Activated T-helper 17 cell treated with anti-CD3 and anti-CD28 coated beads, Interleukin-2, amount 50 U/mL, for 72 hours (primary cell): ENCODE measurements at places on chromosomes 7 and 10. TPM values are rescaled to one million over a fixed set of nuclear protein-coding genes. Genes with fewer than 3 reads are reported as not detected.

The RNF32 gene
- 1.3 TPM for total RNA-seq

The HK1 gene
- total RNA-seq: 216 TPM

The SERPINE1 gene
- total RNA-seq: 4.5 TPM

The GPER1 gene
- total RNA-seq: 1.1 TPM

The TRUB1 gene
- total RNA-seq: 19.8 TPM

The LFNG gene
- total RNA-seq: 48.8 TPM

The LIPM gene
- not detected for total RNA-seq

The EGR2 gene
- 5.5 TPM for total RNA-seq

The CDC14C gene
- total RNA-seq: not detected

The NUTM2E gene
- 0.28 TPM for total RNA-seq

GRCh38 chr7:4939971-4940728 lies 18.8 kb downstream of the MMD2 start:
- no peak for ATAC-seq

- ATAC-seq: no peak
These were observed 8.8 kb downstream of the OGDH start for GRCh38 chr7:44615149-44615611.

GRCh38 chr7:117807676-117808075 lies 65.6 kb downstream of the CTTNBP2 start:
- no peak for ATAC-seq

DNA sequence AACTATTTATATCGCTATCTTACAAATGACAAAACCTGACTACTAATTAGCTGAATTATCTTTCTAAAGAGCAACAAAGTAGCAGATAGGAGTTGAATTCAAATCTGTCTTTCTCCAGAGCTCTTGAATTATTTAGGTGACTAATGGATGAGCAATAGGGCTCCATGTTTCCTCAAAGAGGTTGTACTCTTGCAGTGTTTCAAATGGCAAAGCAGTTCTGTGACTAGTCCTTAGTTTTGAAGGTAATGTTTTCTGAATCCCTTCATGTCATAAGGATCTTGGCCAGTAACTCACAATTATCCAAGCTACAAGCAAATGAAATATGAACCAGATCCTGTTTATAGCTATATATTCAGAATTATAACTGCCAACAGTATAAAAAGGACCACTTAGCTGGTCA lies 999.7 kb downstream of the NRG3 start:
- no peak for ATAC-seq

GRCh38 chr10:13759168-13759567 lies 172.4 kb downstream of the PRPF18 start:
- no peak for ATAC-seq

DNA sequence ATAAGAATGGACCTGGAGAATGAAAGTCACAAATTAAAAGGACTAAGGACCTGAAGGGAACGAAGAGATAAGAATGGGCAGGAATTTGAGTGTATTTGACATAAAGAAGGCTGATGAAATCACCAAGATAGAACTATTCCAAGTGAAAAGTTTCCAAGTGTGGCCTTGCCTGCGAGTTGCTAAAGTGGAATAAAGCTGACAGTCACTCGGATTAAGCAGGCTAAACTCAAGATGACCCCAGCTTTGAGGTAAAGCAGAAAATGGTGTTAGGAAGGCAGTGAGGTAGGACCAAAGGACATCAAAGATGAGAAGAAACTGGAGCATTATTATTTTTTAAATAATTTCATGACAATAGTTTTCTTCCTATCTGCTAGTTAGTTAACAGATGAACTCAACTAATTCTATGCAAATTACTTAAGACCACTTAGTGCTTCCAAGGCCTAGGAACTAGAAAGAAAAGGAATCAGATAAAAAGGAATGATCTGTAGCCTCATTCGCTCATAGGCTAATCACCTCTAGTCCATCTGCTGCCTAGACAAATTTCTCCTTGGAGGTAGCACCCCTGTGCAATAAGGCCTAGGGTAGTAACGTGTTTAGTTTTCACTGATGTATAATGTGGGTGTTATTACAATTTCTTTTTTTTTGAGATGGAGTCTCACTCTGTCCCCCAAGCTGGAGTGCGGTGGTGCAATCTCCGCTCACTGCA lies 34.5 kb downstream of the EZH2 start:
- ATAC-seq: no peak

- no peak for ATAC-seq
These were observed 65.4 kb downstream of the PAX2 start for GRCh38 chr10:100810835-100811116.

GRCh38 chr10:42722575-42722974 lies 60.0 kb upstream of the BMS1 start:
- no peak for ATAC-seq

- ATAC-seq: no peak
These were observed 10.4 kb upstream of the FAM170B start for GRCh38 chr10:49144058-49144720.

DNA sequence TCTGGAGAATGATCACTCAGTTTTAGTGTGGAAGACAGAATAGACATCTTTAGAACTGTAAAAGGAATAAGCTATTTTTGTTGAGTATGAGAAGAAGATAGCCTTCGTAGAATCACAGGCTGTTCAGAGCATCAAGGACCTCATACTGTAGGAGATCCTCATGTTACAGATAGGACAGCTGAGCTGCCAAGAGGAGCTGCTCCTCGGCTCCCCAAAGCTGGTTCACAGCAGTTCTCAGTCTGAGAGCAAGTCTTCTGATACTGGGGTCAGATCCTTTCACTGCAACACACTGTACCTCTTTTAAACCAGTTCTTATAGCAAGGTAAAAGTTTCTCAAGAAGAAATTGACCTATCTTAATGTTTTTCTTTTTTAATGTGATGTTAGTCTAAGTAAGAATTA lies 17.1 kb downstream of the CCNY start:
- ATAC-seq: no peak

- no peak for ATAC-seq
These were observed 348.9 kb downstream of the DNAJB6 start for GRCh38 chr7:157685430-157686284.

DNA sequence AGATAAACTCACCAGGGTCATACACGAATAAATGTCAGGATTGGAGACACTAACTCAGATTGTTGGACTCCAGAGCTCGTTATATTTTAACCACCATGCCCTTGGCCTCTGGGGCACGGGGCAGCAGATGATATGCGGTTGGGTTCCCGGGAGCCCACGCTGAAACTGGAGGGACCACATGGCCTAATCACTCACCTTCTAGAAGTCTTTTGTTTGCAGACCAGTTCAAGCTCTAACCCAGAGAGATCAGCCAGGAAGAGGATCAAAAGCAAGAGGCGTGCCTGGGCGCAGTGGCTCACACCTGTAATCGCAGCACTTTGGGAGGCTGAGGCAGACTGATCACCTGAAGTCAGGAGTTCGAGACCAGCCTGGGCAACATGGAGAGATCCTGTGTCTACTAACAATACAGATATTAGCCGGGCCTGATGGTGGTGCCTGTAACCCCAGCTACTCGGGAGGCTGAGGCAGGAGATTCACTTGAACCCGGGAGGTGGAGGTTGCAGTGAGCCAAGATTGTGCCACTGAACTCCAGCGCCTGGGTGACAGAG lies 42.6 kb upstream of the ECHDC3 start:
- no peak for ATAC-seq

DNA sequence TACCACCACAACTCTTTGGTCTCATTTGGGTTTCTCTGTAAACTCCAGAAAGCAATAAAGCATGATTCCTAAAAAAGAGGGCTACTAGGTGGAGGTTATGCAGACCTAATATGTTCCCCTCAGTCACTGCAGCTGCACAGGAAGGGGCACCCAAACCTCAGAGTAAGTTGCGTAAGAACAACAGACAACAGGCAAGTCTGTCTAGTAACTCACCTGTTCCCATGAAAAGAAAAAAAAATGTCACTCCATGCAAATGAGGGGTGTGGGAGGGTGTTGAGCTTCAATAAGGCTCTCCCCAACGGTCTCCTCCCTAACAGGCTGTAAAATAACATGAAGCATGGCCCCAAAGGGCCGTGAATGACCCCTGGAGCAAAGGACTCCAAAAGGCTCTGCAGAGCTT lies 461.4 kb downstream of the KCNMA1 start:
- no peak for ATAC-seq

- ATAC-seq: no peak
These were observed 28.4 kb upstream of the PRKAG2 start for GRCh38 chr7:151905353-151905752.

DNA sequence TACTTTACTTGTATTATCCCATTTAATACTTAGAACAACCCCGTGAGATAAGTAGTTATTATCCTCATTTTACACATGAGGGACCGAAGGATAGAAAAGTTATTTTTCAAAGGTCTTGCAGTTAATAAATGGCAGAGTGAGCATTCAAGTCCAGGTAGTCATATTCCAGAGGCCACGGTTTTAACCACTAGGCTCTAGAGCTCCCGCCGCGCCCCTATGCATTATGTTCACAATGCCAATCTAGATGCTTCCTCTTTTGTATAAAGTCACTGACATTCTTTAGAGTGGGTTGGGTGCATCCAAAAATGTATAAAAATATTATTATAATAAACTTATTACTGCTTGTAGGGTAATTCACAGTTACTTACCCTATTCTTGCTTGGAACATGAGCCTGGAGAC lies 11.4 kb upstream of the CFAP69 start:
- ATAC-seq: no peak

DNA sequence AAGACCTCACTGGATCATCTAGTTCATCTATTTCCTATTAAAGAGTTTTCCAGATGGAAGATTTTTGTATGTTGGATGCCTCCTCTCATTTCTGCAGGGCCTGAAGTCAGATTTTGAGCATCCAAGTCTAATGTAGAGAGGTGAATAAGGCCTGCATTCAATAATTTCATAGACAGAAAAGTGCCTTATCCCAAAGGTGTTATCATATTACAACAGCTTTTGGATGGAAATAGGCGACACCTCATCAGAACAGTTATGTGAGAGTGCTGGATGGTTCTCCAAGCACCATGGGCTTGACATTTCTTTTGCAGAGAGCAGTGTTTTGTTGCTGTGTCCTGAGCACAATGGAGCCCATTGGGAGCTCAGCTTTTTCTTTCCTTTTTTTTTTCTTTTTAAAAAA lies 162.4 kb upstream of the MEOX2 start:
- ATAC-seq: no peak

DNA sequence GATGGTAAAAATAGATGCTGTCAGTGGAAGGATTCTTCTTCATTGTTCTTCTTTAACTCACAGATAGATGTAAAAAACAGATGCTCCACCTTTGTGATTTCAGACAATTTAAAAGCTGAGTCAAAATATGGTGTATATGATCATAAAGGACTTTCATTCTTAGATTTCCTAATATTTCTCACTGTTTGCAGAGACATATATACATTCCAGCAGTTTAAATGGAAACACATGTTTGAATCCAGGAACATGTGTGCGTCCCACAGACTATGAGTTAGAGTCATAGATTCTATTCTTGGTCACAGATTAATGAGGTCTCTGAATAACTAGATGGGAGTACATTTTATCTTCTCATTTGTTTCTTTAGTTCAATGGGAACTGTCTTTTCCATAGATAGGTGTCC lies 109.6 kb downstream of the BICC1 start:
- ATAC-seq: no peak

DNA sequence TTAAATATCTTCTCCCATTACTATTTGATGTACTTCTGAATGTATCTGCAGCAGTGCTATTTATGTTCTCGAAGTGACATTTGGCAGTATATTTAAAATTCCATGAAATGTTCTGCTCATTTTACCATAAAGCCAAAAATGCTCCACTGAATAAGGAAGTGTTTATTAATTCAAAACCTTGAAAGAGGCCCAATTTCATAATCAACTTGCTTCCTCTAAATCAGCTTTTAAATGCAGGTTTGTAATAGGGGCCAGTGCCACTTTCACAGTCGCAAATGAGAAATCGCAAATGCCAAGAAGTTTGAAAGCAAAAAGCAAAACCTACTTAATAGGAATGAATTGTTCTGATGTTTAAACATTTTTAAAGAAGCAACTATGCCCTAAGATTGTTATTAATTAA lies 11.4 kb downstream of the NHLRC2 start:
- no peak for ATAC-seq

- ATAC-seq: no peak
These were observed 38.9 kb upstream of the UBN2 start for GRCh38 chr7:139192014-139192706.

DNA sequence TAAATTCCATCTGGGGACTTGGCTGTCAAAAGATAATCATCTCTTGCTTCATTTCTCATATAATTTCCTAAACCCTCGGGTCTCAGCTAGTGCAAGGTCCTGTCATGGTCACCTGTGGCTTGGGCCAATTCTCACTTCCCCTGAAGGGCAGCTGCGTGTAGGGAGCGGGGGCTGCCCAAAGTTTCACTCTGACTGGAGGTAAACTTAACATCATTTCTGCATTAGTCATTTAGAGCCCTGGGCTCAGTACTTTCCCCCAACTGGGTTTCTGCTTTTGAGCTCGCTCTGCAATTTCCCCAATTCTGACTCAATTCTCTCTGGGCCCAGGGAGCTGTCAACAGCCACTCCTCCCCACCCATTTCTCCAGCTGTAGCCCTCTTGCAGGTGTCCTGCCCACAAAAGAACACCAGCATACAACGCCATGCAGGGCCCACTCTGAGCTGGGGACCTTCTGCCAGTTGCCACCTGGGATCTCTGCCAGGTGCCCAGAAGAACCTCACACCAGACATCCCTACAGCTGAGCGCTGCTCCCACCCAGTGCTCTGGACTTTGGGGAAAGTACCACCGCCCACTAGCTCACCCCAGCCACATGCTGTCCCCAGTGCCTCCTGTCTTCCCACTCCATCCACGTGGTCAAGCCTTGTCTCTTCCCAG lies 37.9 kb downstream of the VOPP1 start:
- ATAC-seq: peak; percentile 75

DNA sequence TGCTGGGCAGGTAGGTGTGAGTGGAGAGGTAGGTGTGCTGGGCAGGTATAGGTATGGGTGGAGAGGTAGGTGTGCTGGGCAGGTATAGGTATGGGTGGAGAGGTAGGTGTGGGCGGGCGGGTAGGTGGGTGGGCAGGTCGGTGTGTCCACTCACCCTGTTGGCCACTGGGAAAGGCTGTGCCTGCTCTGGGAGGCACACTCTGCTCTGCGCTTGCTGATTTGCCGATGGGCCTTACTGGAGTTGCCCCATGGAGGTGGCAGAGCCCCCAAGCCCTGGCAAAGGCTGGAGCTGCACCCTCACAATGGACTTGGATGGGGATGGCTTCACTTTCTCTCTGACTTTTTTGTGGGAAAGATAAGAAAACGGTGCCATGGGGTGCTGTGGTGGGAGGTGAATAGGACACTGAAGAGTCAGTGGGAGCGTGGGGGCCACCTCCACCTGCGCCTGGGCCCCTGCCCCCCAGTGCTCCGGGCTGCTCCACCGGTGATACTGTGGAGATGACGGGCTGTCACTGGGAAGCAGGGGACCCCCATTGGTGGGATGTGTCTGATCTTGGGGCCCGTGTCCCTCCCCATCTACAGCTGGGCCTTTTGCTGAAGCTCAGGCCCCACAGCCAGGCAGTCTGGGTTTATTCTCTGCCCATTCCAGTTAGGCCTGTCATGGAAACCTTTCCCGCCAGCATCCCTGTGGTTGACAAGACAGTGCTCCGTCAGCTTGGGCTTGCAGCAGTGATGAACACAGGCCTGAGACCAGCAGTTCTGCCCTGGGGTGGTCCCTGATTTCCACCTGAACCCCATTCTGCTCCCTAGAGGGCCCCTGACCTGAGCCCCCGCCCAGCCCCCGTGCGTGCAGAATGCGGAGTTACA lies 75.0 kb downstream of the NKX6-2 start:
- ATAC-seq: no peak
